Activated CD4-positive, alpha-beta T cell treated with anti-CD3 and anti-CD28 coated beads for 1 hour (primary cell): ENCODE measurements at places on chromosomes 2 and 18.

- no peak for DNase-seq
Observed at GRCh38 chr2:192465141-192465540, 270.4 kb upstream of the TMEFF2 start.

GRCh38 chr2:289362-290089 lies 1.6 kb upstream of the ALKAL2 start:
- no peak for DNase-seq

DNA sequence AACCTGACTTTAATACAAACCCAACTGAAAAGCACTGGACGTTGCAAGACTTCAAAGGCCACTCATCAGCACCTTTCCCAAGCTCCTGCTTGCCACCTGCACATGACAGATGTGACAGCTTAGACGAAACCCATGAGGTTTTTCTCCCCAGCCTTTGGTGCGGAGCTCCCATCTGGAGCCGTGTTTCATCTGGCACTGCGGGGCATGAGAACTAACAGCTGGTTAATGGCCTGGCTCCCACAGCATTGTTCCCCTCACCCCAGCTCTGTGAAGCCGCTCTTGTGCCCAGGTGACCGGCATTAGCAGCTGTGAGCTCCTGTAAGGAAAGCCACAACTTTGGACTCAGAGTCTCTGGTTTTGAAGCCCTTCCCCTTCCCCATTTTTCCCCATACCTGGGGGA lies 50.9 kb downstream of the GALR1 start:
- no peak for DNase-seq

DNA sequence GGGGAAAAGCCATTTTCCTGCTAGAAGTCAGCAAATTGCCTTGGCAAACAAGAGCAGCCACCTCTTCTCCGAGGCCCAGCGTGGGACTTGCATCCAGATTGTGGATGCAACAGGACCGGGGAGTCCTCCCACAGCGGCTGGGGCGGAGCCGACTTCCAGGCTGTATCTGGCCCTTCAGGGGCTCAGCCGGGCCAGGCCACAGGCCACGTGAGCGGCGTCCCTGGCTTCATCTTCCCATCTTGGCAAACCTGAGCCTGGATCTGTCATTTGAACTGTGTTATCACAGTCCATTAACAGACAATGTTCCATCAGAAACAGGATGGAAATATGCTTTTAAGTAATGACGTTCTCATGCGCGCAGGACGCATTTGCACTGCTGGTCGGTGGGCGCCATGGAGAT lies 483.5 kb upstream of the SALL3 start:
- no peak for DNase-seq

GRCh38 chr2:109582928-109583895 lies 30.6 kb downstream of the SEPTIN10 start:
- no peak for DNase-seq

DNA sequence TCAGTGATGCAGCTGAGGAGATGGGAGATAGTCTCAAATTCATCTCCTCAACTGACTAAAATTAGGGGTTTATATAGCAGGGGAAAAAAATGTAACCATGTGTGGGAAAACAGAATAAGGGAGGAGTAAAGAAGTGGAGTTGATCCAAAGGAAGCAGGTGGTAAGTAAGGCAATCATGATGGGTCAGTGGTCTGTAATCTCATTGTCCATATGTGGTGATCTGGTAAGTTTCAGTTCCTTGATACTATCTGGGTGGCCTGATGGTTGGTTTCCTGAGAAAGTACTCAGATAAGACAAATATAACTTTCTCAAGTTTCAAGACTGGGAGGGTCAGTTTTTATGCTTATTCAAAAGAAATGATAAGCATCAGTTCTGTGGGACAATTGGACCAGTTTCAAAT lies 312.3 kb upstream of the KCNJ3 start:
- DNase-seq: no peak

DNA sequence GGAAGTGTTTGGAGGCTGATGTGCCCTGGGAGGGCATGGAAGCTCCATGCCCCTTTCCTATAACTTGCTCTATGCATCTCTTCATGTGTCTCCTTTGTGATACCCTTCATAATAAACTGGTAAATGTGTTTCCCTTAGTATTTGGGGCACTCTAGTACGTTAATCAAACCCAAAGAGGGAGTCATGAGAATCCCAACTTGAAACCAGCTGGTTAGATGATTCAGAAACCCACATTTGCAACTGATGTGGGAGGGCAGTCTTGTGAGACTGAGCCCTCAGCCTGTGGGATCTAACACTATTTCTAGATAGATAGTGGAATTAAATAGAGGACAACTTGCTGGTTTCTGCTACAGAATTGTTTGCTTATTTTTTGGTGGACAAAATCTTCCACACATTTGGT lies 20.3 kb downstream of the ANKRD30B start:
- no peak for DNase-seq

GRCh38 chr2:187774551-187775071 lies 220.4 kb upstream of the TFPI start:
- no peak for DNase-seq

GRCh38 chr2:10400002-10400401 lies 48.1 kb downstream of the ODC1 start:
- DNase-seq: no peak

GRCh38 chr18:31192086-31192776 lies 29.6 kb upstream of the DSC1 start:
- DNase-seq: no peak

GRCh38 chr2:120437604-120438000 lies 91.7 kb downstream of the INHBB start:
- no peak for DNase-seq

DNA sequence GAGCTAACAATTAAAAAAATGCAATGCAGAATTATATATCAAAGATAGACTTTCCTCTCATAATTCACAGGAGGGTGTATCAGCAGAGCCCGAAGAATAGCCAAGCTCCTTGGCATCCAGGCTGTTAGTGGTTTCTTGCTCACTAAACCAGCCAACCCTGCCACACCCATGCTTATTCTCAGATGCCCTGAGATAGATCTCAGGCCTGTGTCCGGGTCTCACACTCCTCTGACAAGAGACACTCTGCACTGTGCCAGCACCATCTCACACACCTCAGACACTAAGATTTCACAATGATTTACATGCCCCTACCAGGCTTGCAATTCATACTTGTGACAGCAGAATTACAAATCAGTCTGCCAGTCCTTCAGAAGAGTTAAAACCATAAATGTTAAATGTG lies 64.5 kb downstream of the OSBPL1A start:
- DNase-seq: no peak

- no peak for DNase-seq
Observed at GRCh38 chr2:86331384-86331783, 6.0 kb downstream of the REEP1 start.

- no peak for DNase-seq
Observed at GRCh38 chr2:192026825-192027120, 168.0 kb downstream of the TMEFF2 start.

- DNase-seq: no peak
Observed at GRCh38 chr18:2114765-2115164, 456.5 kb downstream of the METTL4 start.

DNA sequence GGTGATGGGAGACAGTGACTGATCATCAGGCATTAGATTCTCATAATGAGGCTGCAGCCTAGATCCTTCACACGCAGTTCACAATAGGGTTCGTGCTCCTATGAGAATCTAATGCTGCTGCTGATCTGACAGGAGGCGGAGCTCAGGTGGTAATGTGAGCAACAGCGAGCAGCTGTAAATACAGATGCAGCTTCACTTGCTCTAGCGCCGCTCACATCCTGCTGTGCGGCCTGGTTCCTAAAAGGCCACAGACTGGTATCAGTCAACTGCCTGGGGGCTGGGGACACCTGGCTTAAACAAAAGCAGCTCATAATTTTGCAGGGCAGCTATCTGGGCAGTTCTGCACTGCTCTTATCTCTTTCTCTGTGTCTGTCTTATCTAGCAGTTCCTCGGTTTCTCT lies 20.4 kb upstream of the CD226 start:
- no peak for DNase-seq

- DNase-seq: no peak
Observed at GRCh38 chr2:32358111-32358482, 1.3 kb downstream of the BIRC6 start.

DNA sequence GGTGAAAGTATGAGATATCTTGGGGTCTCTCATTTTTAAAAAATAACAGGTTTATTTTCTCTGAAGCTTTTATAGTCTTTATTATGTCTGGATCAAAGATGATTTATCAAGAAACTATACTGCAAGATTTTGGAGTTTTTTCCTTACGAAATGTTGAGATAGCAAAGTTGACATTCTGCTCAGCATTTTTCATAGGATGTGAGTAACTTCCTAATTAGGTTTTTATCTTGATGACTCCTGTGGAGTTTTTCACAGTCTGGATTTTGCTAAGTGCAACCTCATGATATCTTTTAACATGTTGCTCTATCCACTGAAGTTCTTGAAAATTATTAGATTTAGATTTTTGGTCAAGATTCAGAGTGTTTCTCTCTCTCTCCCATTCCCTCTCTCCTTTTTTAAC lies 17.8 kb downstream of the TCF7L1 start:
- no peak for DNase-seq

DNA sequence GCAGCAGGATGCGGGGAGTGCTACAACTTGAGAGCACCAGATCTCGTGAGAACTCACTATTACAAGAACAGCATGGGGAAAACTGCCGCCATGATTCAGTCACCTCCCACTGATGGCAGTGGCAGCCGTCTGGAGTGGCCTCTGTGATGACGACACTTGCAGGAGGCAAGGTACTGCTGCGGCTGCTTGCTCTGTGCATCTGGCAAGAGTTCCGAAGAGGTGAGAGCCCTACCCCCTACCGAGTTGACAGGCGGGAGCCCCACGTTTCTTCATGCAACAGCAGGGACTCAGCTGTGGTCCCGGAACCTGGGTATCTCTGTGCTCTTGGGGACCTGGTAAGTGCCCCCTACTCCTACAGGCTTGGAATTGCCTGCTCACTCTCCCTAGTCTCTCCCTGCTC lies 1672.7 kb upstream of the TMEFF2 start:
- DNase-seq: no peak

GRCh38 chr2:146374505-146374904 lies 1470.3 kb upstream of the ACVR2A start:
- DNase-seq: no peak

DNA sequence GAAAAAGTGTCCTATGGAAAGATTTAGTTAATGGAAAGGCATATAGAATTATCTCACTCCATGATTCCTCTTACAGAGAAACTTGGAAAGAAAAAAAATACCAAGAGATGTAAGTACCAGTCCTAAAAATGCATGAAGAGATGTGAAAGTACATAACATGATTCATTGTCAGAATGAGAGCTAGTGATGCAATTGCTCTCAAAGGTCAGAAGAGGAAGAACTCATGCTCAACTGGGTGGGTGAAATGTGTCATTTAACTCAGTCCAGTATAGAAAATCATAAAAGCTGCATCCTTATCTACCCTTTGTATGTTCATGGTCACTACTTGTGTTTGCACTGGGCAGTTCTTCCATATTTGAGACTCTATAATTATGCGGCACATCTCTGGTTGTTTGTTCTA lies 300.0 kb upstream of the PIK3C3 start:
- DNase-seq: no peak

- no peak for DNase-seq
Observed at GRCh38 chr18:13401826-13402225, 183.3 kb downstream of the LDLRAD4 start.

GRCh38 chr18:63160172-63160995 lies 159.2 kb downstream of the BCL2 start:
- no peak for DNase-seq

- DNase-seq: no peak
Observed at GRCh38 chr2:239108459-239108858, 260.6 kb downstream of the TWIST2 start.

DNA sequence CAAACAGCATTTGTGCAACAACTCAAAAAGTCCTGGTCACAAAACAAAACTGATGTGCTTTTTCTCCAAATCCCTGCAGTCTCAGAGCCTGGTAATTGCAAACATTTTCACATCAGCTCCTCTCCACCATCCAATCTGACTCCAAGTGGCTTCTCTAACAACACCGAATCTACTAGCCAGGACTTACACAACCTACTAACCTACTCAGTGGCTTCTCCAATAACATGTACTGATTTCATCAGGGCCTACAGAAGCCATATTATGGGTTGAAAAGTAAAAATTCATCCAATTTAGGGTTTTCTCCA lies 104.3 kb downstream of the COLEC12 start:
- DNase-seq: no peak

GRCh38 chr18:32582455-32582854 lies 111.8 kb upstream of the GAREM1 start:
- DNase-seq: no peak

- DNase-seq: no peak
Observed at GRCh38 chr18:36378205-36378604, 80.7 kb downstream of the FHOD3 start.
